Right ventricle myocardium superior (tissue), 1 donor: ENCODE measurements at places on chromosomes 4 and X.

DNA sequence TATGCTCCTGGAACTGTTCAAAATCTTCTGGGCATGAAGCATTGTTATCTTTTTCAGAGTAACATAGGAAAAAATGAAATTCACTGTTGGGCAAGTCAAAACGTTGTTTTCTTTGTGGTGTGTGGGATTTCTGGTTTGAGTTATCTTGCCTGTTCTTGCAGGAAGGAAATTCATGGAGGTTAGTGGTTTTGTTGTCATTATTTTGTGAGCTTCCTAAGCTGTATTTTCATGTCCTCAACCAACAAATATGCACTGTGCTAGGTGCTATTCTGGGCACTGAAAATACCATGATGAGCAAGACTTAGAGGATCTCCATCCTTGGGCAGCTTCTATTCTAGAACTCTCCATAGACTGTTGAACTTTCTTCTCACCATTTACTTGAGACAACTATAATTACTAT, 16.9 kb downstream of the SPINK2 start:
- DNase-seq = no peak

- no peak for DNase-seq
Measured at GRCh38 chr4:86993909-86994681, 59.3 kb downstream of the AFF1 start.

GRCh38 chr4:81874661-81875515, 403.2 kb upstream of the RASGEF1B start:
- no peak for DNase-seq

GRCh38 chr4:2785613-2786012, 7.3 kb upstream of the SH3BP2 start:
- DNase-seq = no peak

GRCh38 chr4:103664436-103665075, 55.2 kb downstream of the TACR3 start:
- no peak for DNase-seq

GRCh38 chr4:1802720-1803522, 9.8 kb downstream of the FGFR3 start:
- no peak for DNase-seq

- no peak for DNase-seq
Measured at GRCh38 chr4:184695178-184695896, 38.6 kb downstream of the CENPU start.

DNA sequence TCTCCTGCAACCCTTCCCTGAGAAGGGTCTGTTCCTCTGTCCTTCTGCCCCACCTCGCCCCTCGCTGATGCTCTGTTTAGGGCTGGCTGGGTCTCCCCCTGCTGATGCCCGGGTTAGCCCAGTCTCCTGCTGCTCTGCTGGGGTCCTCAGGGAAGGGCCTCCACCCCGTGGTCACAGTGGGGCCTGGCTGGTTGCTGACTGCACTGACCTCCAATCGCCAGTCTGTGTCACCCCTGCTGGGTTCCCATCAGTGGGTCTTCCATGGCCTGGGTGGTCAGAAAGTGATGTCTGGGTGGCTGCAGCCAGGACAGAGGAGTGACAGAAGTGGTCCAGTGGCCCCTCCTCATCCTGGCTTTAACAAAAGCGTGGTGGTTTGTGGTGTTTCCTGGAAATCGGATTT, 44.7 kb downstream of the EVC start:
- DNase-seq = no peak

- DNase-seq = no peak
Measured at GRCh38 chrX:120562569-120562926, 1.8 kb upstream of the CUL4B start.

- DNase-seq = no peak
Measured at GRCh38 chr4:90237751-90238530, 110.7 kb downstream of the CCSER1 start.

- DNase-seq = no peak
Measured at GRCh38 chrX:80807606-80807991, 2.1 kb downstream of the BRWD3 start.
